Hematopoietic multipotent progenitor cell treated with erythropoietin and hydrocortisone succinate and interleukin-3 and kit ligand, for 6 days (in vitro differentiated cells): ENCODE measurements at places on chromosomes 4 and X.

DNA sequence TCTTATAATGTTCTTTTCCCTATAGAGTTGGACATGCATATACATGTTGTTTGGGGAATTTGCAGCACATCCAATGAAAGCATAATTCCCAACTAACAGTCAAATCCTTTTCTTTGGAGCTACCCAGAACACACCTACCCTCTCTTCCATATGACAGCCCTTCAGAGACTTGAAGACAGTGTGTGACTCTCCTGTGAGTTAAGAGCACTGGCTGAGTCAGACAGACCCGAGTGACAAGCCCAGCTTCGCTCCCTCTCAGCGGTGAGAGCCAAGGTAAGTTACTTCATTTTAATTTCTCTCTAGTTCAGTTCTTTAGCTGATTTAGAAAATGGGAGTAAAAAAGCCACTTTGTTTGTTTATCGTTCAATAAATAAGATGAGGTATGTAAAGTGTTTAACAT is 86.3 kb downstream of the RTL9 start:
- DNase-seq: no peak

DNA sequence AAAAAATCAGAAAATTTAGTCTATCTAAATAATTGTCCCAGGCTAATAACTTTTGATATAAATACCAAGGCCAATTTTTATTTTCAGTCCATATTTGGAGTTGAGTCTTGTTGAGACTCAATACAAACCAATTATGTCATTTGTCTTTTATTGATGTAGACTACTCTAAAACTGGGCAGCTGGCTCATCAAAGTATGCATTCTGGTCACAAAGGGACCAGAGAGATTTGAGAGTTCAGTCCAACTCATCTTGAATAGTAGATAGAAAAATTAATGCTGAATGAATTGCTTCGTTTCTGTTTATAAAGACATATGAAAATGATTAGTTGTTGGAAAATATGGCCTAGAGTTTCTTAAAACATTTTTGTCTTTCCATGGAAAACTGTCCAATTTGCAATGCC is 412.5 kb upstream of the KLHL4 start:
- DNase-seq: no peak

DNA sequence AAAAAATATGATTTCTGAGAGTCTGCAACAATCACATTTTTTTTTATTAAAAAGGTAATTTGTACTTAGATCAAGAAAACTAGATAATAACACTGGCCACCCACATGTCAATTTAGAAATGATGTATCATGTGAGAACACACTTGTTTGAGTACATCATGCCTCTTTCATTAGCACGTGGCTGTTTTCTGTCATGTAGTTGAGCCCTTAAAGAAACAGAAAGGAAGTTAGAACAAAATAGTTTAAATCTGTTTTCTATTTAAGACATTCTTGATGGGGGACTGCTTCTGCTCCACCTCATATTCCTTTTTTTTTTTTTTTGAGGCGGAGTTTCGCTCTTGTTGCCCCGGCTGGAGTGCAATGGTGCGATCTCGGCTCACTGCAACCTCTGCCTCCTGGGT is 207.5 kb downstream of the NSUN7 start:
- no peak for DNase-seq

GRCh38 chr4:95091272-95091671 is 333.5 kb downstream of the BMPR1B start:
- DNase-seq: peak; percentile 32

DNA sequence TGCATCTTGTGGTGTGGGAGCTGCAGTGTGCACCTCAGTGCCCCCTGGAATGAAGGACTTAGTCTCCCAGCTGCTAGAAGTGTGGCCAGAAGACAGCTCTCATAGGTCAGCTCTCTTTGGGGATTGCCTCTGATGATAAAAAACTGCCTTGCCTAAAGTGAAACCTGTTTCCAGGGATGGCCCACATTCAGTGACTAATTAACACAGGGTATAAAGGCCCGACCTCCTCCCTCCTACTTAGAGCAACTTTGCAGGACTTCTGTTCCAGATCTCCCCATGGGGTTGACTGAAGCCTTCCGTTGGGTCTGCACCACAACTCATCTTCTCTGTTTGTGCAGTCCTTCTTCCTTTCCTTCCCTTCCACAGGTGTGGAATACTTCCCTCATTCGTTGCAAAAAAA is 53.2 kb downstream of the SPINK2 start:
- no peak for DNase-seq

- no peak for DNase-seq
These were observed 475.5 kb upstream of the FGF16 start for GRCh38 chrX:76971393-76972376.

- DNase-seq: no peak
These were observed 137.0 kb downstream of the KCNIP4 start for GRCh38 chr4:21811565-21811964.

GRCh38 chr4:182518421-182518820 is 275.2 kb downstream of the TENM3 start:
- DNase-seq: no peak

DNA sequence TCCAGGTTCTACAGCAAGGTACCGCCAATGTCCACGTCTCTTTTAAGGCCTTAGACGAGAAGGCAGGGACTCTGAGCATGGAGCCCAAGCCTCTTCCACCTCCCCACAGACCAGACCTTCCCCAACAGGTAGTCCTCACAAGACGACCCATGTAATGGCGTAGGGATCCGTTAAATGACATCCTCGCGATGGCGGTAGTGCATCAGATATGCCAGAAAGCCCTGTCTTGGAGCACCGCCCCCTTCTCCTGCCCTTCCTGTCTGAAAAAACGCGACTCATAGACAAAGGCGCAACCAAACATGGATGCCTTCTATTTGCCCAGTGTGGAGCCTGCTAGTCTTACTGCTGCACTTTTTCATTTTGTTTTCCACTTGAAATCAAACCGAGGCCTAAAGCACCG is 185.4 kb downstream of the OR13H1 start:
- DNase-seq: no peak
